CD4-positive, alpha-beta T cell treated with Interleukin-10 for 1 hour (primary cell): ENCODE measurements at places on chromosomes 7 and 10.

GRCh38 chr10:103042908-103043307 lies 124.8 kb downstream of the CNNM2 start:
- no peak for DNase-seq

GRCh38 chr7:157519246-157519645 lies 182.4 kb downstream of the DNAJB6 start:
- no peak for DNase-seq

DNA sequence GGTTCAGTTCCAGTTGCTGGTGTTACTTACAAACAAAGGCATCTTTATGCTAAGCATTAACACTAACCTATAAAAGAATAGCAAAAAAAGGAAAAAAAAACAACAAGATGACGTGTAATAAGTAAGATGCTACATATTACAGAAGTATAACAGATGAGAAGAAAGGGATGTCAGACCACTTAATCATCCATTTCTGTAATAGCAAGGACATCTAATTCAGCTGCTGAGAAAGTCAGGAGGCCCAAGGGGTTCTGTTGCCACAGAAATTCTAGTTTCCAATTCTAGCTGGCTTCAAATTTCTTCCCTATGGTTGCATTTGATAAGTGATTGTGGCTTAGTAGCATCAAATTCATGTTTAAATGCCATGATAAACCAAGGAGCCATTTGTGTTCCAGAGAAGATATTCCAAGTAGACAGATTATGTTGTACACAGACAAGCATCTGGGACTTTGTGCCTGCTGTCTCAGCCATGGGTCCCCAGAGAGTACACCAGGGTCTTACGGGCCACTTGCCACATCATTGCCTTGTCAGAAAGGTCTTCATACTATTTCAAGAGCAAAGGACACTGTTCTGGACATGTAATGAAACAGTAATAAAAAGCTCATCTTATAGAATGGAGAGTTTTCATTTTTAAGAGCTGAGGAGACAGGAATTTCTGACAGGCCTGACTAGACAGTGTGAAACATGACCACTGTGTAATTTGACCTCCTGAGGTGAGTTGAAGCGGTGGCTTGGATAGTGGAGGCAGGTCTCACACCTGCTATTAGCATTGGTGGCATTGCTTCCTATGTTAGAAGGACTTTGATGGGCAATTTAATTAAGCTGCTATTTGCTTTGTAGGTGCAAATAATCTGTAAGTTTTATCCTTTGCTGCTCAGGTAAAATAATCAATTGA lies 4.2 kb upstream of the ASB4 start:
- DNase-seq = no peak

- no peak for DNase-seq
Measured at GRCh38 chr7:131298608-131298992, 29.1 kb upstream of the MKLN1 start.

DNA sequence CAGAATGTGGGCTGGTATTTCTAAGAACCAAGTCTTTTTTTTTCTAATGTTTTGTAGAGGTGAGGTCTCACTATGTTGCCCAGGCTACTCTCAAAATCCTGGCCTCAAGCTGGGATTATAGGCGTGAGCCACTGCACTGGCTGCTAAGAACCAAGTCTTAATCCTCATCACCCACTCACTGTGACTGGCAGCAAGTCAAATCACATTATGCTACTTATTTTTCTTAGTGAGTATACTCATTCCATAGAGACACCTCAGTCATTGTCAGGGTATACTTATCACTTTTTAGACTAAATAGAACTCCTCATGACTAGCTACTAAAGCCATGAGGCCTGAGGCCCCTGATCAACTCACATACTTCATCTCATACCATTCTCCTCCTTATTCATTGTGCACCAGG lies 116.1 kb downstream of the STRA8 start:
- DNase-seq = no peak

DNA sequence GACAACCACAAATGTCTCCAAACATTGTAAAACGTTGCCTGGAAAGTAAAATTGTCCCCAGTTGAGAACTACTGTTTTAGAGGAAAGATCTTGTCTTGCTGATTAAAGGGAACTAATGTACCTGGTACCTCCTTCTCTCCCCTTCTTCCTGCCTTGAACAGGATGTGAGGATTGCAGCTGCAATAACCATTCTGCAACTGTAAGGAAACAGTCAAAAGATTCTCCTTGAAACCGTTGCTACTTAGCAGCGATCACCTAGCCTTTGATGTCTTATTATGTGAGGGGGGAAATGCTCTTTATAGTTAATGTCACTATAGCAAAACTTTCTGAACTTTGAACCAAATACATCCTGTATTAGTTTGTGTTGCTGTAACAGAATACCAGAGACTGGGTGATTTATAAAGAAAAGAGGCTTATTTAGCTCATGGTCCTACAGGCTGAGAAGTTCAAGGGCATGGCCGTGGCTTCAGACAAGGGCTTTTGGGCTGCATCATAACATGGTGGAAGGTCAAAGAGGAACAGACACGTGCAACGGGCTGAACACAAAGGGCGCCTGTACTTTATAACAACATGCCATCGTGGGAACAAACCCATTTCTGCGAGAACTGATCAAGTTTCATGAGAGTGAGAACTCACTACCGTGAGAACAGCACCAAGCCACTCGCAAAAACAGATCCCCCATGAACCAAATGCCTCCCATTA lies 54.2 kb upstream of the PARD3 start:
- no peak for DNase-seq

DNA sequence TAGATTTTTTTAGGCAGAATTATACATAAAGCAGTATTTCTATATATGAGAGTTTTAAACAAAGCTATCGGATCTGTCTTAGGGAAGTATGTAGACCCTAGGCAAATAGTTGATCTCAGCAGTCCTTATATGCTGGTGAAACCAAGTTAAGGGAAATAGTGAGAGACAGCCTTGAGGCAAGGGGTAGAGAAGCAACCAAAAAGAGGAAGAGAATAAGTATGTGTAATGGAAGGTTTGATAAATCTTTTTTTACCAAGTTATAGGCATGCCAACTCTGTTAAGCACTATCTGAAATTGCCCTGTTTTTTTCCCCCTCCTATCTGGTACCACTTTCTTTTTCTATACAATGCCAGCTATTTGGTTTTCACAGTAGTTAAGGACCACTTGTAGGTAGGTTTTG lies 19.9 kb downstream of the SPAG6 start:
- DNase-seq = no peak

GRCh38 chr10:22620929-22621328 lies 93.4 kb downstream of the PIP4K2A start:
- DNase-seq = no peak

DNA sequence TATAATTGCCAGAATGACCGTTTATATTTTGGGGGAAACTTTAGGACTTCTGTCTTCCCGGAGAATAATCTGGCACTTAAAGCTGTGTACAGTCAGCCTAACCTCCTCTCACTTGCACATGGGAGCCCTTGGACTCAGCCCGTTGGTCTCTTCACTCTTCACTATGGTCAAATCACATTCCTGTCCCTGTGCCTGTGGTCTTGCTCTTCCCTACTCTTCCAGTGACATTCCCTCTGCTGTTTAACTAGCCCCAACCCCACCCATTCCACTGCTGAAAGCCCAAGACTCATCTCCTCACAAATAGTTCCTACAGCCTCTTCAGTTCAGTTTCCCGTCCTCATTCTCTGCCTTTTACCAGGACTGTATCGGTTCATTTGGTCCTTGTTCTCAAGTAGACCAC lies 135.0 kb downstream of the DYNC1I1 start:
- DNase-seq = no peak

GRCh38 chr10:29304995-29305335 lies 16.1 kb downstream of the LYZL1 start:
- DNase-seq = no peak

DNA sequence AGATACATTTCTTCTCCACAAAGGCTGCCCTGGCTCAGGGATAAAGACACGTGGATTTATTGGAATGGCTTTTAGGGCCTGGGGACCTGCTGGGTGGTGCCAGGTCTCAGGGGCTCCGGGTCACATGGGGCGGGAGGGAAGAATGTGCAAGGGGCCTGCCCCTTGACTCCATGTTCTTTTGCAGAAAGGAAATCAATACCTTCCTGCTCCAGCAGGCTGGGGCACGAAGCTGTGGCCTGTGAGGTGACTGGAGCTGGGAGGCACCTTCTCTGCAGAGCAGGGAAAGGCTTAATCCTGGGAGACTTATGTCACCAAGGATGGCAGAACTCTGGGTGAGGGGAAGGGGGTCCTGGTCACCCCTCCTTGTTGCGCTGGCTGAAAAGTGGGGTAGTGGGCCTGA lies 42.3 kb upstream of the GNA12 start:
- no peak for DNase-seq

DNA sequence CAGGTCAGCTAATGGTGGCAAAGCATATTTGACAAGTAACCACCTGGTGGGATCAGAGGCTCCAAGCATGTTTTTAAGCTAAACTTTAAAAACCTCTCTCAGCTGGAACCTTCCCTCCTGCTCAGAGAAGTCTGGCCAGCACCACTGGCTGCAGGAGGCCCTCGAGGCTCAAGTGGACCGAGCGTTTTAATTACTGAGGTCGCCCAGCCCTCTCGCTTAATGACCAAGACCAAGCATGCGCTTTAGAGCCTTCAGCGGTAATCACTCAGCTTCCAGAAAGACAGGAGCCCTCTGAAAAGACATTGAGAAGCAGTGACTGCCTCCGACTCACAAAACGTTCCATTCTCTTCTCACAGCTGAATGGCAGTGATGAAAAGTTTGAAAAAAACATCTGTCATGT lies 383.4 kb upstream of the ADARB2 start:
- no peak for DNase-seq

GRCh38 chr7:33262476-33262875 lies 133.1 kb downstream of the BBS9 start:
- DNase-seq = no peak

GRCh38 chr7:54719425-54719824 lies 39.6 kb downstream of the SEC61G start:
- no peak for DNase-seq

GRCh38 chr10:119778776-119779445 lies 53.1 kb downstream of the INPP5F start:
- DNase-seq = no peak

- no peak for DNase-seq
Measured at GRCh38 chr10:61832866-61833481, 68.5 kb upstream of the ARID5B start.

- DNase-seq = no peak
Measured at GRCh38 chr7:81233208-81233940, 314.5 kb upstream of the SEMA3C start.

DNA sequence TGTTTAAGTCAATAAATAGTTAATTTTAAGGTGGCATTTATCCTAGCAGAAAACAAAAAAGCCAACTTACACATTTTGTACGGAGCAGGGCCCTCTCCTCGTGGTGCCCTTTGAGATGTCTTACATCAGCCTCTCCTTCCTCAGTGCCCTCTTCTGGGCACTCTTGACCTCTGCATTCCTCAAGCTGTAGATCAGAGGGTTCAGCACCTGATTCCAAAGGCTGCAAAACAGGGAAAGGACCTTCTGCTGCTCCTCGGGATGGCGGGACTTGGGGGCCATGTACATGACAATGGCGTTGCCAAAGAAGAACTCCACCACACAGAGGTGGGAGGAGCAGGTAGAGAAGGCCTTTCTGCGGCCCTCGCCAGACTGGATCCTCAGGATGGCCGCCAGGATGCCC lies 4.6 kb upstream of the OR2A14 start:
- DNase-seq = no peak
